ENCODE measurements at places on chromosomes 2 and 18. TPM values are rescaled to one million over a fixed set of nuclear protein-coding genes. Genes with fewer than 3 reads are reported as not detected.

Gene ASB3
- total RNA-seq = 27.9 TPM

Gene FHL2
- 0.26 TPM for total RNA-seq

Gene RNF152
- total RNA-seq = 1.3 TPM

Gene SLC4A3
- not detected for total RNA-seq

Gene TEX44
- total RNA-seq = not detected

Gene ALK
- total RNA-seq = not detected

Gene SRD5A2
- not detected for total RNA-seq

Gene NEB
- total RNA-seq = 5.7 TPM

Gene SP5
- not detected for total RNA-seq

Gene SCN2A
- not detected for total RNA-seq

Gene MOB1A
- 222 TPM for total RNA-seq

Gene L3MBTL4
- 27.9 TPM for total RNA-seq

Gene HOXD1
- not detected for total RNA-seq

Gene ASXL3
- total RNA-seq = not detected

Gene SEMA4C
- 78.1 TPM for total RNA-seq

Gene C1GALT1C1L
- not detected for total RNA-seq

Gene VWC2L
- not detected for total RNA-seq

Gene ANKRD62
- total RNA-seq = not detected

Gene SLC19A3
- total RNA-seq = not detected

Gene C18orf54
- 2.0 TPM for total RNA-seq

Gene TWIST2
- total RNA-seq = not detected
